ENCODE measurements at places on chromosomes 12 and 14. TPM values are rescaled to one million over a fixed set of nuclear protein-coding genes. Genes with fewer than 3 reads are reported as not detected.

GRCh38 chr14:95068521-95068920, 88.8 kb downstream of the DICER1 start:
- H3K4me1 ChIP-seq, result no peaks in the 10 kb centered on the region
- H3K4me3 ChIP-seq, result no peak overlapping the region
- DNase-seq, result no peak
- no peaks in the 10 kb centered on the region for H3K36me3 ChIP-seq
- no peak overlapping the region for H3K27ac ChIP-seq

Gene RAPGEF3
- polyA plus RNA-seq, result 5.5 TPM

Gene KCNC2
- polyA plus RNA-seq, result not detected

DNA sequence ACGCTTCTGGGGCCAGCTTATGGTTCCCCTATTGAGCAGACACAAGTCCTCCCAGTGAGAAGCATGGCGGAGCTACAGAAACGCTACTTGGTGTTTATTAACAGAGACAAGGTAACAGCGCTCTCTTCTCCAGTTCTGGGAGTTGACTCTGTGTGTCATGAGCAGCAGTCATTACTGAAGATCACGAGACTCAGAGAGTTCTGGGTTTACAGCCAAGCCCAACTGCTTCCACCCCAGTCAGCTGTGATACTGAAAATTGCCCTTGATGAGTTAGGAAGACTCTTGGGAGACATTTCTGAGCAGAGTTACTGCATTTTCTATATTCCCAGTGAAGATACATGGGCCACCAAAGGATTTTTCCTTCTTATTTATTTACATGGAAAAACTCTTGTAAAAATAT, 48.6 kb downstream of the CFAP251 start:
- H3K27me3 ChIP-seq, result no peaks in the 10 kb centered on the region
- H3K4me1 ChIP-seq, result no peaks in the 10 kb centered on the region
- no peak overlapping the region for H3K4me3 ChIP-seq
- H3K36me3 ChIP-seq, result no peaks in the 10 kb centered on the region

DNA sequence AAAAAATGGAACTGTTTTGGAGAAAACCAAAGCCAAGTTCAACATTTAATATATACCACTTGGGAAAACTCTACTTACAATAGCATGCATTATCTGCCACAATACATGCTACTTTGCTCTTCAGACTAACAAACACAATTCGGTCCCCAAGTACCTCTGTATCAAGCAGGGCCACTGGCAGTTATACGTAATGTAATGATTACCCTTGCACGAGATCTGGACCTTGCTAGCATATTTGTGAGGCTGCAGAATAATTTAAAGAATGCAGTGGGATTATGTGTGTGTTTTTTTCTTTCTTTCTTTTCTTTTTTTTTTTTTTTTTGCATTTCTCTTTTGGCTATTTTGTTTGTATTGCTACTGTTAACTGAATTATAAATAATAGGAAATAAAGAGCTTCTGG, 22.8 kb upstream of the PYGL start:
- no peak overlapping the region for H3K27ac ChIP-seq
- peak; percentile 13 for DNase-seq
- no peaks in the 10 kb centered on the region for H3K4me1 ChIP-seq

- H3K27me3 ChIP-seq, result peaks cover 23% of the 10 kb centered on the region
- H3K36me3 ChIP-seq, result no peaks in the 10 kb centered on the region
- no peaks in the 10 kb centered on the region for H3K4me1 ChIP-seq
- no peak for DNase-seq
- no peak overlapping the region for H3K27ac ChIP-seq
Observed at GRCh38 chr12:103308396-103308795, 187.4 kb downstream of the C12orf42 start.

Gene PRDM4
- 10.2 TPM for polyA plus RNA-seq

DNA sequence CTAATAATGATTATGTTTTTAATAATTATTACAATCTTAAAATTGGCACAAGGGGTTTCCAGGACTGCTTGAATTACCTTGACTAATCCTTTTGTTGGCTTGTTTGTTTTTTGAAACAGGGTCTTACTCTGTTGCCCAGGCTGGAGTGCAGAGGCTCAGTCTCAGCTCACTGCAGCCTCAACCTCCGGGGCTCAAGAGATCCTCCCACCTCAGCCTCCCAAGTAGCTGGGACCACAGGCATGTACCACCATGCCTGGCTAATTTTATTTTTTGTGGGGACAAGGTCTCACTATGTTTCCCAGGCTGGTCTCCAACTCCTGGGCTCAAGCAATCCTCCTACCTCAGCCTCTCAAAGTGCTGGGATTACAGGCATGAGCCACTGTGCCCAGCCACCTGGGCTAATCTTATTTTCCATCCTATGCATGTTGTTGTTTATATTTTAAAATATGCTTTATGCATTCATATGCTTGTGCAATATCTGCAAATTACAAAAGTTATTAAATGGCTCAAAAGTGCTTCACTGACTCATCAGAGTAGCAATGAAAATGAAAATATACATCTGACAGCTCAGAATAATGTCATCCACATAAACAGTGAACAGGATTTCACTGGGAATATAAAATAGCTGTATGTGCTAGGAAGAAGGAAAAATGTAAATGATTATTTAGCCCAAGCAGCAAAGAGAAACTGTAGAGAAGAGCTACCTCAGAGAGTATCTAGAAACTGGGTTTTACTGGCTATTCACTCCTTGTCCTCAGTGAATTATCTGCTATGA, 24.8 kb upstream of the PLEKHG6 start:
- H3K36me3 ChIP-seq, result no peaks in the 10 kb centered on the region
- H3K4me3 ChIP-seq, result no peak overlapping the region
- H3K27me3 ChIP-seq, result no peaks in the 10 kb centered on the region

DNA sequence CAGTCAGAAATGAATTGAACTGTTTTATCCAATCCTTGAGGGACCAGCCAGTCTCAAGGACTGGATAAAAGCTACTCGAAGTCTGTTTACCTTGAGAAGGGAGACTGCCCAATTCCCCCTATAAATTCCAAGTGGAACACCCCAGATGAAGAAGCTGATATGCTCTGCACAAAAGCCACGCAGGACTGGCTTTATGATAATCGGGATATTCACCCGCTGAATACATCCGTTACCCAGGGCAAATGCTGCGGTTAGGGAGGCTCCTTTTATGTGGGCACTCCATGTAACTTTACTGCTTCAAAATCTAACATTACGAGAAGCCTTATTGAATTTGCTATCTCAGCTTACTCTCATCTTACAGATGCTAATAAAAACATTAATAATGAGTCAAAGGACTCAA, 119.1 kb downstream of the DENND5B start:
- no peaks in the 10 kb centered on the region for H3K36me3 ChIP-seq
- no peak for DNase-seq
- H3K27me3 ChIP-seq, result no peaks in the 10 kb centered on the region
- H3K4me1 ChIP-seq, result peaks cover 21% of the 10 kb centered on the region
- H3K4me3 ChIP-seq, result no peak overlapping the region

GRCh38 chr12:131720921-131721320, 10.0 kb downstream of the SFSWAP start:
- no peak overlapping the region for H3K4me3 ChIP-seq
- no peak for DNase-seq
- H3K36me3 ChIP-seq, result peaks cover 69% of the 10 kb centered on the region
- H3K27me3 ChIP-seq, result no peaks in the 10 kb centered on the region
- no peak overlapping the region for H3K27ac ChIP-seq

DNA sequence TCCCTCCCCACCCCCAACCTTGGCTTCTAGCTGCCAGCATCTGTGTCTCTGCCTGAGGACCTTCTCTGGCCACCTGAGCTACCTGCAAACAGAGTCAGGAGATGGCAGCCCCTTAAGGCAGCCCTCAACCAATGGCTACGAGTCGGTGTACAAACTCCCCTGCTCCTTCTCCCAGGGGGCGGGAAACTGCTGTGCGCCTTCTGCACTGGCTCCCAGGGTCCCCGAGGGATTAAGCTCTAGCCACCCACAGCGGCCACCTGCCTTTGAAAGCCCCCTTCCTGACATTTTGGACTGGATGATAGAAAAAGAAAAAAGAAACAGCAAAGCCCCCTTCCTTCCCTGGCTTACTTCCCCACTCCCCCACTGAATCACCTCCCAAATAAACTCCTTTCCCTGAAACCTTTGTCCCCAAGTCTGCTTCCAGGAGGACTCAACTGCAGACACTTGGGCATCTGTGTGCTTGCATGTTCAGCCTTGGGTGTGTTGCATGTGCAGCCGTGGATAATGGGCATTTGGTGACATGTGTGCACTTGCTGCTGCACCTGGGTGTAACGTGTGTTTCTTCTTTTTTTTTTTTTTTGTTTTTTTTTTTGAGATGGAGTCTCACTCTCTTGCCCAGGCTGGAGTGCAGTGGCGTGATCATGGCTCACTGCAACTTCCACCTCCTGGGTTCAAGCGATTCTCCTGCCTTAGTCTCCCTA, 6.0 kb downstream of the SDS start:
- no peak for DNase-seq
- H3K36me3 ChIP-seq, result no peaks in the 10 kb centered on the region
- peaks cover 3% of the 10 kb centered on the region for H3K27me3 ChIP-seq
- no peak overlapping the region for H3K4me3 ChIP-seq
- no peak overlapping the region for H3K27ac ChIP-seq
- H3K4me1 ChIP-seq, result no peaks in the 10 kb centered on the region

All from cardiac muscle cell (in vitro differentiated cells and primary cell).